ENCODE measurements at places on chromosomes 2 and 18.

DNA sequence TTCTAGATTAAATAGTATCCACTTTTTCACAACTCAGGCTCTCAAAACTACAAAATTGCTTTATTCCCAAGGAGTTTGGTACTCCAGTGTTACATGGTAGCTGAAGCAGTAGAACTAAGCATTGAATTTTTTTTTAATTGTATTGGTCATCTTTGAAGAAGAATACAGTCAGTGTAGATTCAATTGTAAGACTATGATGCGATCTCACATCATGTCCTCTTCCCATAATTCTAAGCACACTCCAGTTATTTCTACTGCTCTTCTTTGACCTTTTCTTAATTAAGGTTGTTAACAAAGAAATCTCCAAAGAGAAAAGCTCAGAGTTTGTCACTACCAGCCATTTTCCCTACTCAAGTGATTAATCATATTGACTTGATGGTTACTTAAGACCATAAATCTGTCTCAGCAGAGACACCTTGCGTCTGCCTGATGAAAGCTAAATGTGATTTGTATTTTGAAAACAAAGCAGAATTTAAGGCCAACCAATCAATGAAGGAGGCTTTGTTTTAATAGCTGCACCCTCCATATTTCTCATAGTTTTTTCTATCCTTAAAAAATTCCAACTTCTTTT is 130.2 kb downstream of the DTNA start:
- no peak for DNase-seq

DNA sequence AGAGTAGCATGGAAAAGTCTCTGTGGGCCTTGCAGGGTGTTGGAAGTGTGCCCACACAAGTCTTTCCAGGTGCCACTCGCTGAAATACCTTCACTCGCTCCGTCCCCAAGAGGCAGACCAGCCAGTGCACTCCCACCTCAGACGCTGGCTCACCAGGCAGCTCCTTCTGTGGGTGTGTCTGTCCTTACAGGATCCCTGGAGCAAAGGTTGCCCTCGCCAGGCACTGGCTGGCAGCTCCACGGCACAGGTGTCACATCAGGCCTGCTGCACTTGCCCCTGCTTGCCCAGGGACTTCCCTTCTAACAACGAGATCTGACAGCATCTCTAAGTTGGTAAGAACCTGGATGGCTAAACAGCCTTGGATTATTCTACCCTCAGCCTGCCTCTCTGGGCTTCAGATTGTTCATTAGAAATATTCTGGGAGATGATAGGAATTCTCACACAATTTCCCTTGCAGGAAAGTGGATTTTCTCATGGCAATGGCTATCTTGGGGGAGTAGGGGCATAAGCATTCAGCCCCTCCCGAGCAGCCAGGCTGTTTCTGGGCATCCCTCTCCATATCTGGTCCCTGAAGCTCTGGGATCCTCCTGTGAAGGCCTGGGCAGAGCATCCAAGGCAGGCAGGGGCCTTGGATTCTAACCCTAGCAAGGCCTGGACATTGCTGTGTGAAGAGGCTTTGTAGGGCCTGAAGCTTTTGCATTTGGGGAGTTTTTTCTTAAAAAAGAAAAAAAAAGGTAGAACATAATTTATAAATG is 262.1 kb downstream of the MYCN start:
- no peak for DNase-seq

DNA sequence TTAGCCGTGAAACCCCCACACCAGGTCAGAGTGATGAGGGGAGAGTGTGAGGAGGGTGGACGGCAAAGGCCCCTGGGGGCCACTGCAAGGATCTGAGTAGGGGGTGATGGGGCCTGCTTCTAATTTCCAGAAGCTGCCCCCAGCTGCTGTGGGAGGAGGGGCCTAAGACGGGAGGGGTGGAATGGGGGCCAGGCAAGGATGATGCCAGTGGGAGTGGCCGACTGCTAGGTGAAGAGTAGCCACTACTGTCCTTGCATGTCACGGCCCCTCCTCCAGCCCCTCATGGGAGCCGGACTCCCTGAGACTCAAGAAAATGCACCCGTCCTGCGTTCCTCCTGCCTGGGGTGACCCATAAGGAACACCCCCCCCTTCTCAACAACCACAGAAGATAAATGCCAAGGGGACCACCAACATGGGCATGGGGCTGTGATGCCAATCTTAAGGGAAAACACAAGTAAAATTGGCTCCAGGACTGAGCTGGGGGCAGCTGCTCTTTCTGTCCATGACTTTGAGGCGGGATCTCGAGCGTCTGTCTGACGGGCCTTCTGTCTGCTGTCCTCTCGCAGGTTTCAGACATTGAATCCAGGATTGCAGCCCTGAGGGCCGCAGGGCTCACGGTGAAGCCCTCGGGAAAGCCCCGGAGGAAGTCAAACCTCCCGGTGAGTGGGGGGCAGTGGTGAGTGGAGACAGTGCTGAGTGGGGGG is 24.2 kb upstream of the PRLH start:
- DNase-seq = no peak

DNA sequence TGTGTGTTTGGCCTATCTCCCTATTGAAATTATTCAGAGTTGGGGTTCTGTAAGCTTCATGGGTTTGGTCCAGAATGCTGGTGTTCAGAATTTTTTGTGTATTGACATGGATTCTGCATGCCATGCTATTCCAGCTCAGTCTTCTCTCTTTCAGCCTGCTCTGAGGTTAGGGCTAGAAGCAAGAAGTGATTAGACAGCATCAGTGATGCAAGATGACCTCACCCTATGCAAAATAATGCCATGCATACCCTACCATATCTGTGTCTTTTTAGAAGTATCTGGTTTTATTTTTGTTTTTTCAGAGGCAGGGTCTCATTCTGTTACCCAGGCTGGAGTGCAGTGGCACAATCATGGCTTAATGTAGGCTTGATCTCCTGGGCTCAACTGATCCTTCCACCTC is 175.6 kb upstream of the SKOR2 start:
- DNase-seq = no peak

DNA sequence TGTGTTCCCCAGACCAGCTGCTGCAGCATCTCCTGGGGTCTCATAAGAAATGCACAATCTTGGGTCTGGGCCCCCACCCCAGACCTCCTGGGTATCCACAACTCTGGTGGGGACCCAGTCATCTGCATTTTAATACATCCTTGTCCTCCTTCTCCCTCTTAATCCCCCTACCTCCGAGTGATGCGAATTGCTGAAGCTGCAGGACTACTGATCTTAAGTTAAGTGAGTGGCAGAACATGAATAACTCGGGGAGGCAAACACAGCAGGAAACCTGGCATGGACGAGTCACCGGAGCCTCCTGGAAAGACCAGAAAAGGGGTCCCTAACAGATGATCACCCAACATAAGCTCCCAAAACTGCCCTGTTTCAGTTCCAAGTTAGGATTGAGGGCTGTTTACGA is 283.2 kb upstream of the MGAT5 start:
- no peak for DNase-seq

GRCh38 chr18:13353084-13353823 is 134.7 kb downstream of the LDLRAD4 start:
- DNase-seq = no peak

DNA sequence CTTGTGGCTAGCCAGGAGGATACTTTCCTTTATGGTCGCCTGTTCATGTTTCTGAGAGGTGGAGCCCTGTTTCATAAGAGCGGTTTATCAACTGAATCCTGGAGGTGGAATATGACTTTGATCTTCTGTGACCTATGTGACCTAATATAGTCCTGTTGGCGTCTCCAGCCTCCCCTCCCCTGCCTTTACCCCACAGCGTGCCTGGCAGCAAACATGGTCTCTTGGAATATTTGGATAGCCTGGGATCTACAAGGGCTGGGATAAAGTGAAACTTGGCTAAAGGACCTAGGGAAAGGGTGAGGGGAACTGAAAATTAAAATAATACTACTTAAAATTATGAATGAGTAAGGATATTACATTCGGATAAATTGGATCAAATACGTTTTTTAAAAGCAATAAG is 246.0 kb downstream of the BABAM2 start:
- no peak for DNase-seq

DNA sequence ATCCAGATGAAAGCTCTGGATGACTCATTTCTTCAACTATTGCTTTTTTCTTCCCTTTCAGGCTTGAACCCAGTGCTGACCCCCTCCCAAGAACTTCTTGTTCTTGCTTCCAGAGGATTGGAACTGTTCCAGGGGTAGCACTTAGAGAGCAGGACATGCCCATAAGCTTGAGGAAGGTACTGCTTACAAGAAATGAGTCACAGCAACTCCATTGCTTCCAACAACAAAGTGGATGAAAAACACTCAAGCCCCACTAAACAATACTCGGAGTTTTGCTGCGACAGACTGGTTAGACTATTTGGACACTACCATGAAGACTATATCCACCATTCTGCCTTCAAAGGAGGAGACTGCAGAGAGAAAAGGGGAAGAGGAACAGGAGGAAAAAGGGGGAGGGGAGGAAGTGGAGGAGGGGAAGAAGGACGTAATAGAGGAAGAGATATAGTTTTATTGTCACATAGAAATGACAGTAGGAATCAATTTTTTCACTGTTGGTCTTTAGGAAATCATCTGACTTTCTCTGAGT is 1.6 kb upstream of the EPC2 start:
- no peak for DNase-seq

- no peak for DNase-seq
Observed at GRCh38 chr18:47883771-47884413, 46.6 kb downstream of the SMAD2 start.

DNA sequence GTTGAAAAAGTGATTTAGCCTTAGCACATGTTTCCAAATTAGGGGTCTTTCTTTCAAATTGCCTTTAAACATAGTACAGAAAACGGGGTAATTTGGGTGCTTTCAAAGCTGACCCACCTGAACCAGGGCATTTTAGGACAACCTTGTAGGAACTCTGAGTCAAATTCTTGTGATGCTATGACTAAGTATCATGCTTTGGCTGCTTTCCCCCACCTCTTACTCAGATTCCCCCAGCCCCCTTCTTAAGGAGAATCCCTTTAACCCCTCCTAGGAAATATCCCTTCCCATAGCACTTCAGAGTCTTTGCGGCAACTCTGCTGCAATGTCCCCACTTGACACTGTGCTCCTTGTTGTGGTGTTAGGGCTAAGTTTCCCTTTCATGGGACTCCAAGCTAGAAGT is 18.6 kb upstream of the KLF7 start:
- no peak for DNase-seq

GRCh38 chr2:31002537-31003150 is 135.6 kb downstream of the GALNT14 start:
- DNase-seq = no peak

- no peak for DNase-seq
Observed at GRCh38 chr2:239498981-239499634, 98.3 kb upstream of the HDAC4 start.

DNA sequence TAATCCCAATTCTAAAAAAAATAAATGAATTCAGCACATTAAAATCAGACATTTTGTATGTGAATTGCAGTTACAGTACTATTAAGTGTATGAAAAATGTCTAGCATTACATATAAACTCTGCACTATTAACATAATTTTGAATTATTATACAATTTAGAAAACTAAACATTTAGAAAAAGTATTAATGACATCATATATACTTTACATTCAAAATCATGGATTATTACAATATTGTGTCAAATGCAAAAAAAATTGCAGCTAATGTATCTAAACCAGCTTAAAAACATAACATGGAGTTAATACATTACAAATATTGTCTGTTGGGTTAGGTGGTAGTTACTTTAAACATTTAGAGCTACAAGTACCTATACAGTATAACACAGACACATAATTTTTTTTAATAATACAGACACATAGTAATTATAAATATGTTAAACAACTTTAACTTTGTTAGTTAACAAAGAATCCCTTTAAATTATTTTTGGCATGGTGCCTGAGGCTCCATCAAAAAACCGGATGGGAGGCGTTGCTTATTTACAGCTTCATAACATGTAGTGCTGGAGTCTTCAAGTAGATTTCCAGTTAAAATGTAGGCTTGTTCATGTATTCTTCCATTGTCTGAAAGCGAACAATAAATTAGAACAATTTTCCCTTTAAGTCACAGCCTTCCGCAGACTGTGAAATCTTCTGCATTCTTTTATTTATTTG is 79.1 kb downstream of the AP1S3 start:
- DNase-seq = no peak

GRCh38 chr2:202405798-202406197 is 29.7 kb downstream of the BMPR2 start:
- DNase-seq = no peak

- no peak for DNase-seq
Observed at GRCh38 chr2:98793897-98794830, 63.2 kb upstream of the MGAT4A start.

GRCh38 chr18:79604913-79605880 is 74.4 kb upstream of the CTDP1 start:
- no peak for DNase-seq

- no peak for DNase-seq
Observed at GRCh38 chr2:11292464-11293255, 51.8 kb downstream of the ROCK2 start.

DNA sequence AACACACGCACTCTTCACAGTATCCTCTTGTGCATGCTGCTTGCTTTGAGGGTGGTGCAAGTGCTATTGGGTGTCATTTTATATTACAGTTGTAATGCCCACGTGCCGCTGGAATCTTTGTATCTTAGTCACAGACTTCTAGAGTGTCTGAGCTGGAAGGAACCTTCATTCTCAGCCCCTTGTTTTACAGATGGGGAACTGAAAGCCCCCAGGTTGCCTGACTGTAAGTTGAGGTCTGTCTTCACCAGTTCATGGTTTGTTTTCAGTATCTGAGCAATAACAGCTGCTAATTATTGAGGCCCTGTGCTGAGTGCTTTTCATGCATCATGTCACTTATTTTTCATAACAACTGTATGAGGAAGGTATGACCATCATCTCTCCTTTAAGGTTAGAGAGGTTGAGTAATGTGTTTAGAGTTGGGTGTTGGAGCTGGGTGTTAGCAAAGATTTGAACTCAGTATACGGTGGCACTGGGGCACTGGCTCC is 77.0 kb downstream of the PRKCE start:
- no peak for DNase-seq

GRCh38 chr2:232473467-232473890 is 14.2 kb downstream of the ECEL1 start:
- DNase-seq = peak; percentile 13

Data from hematopoietic multipotent progenitor cell treated with erythropoietin and hydrocortisone succinate and interleukin-3 and kit ligand, for 15 days (in vitro differentiated cells).